ENCODE measurements at places on chromosomes 2 and 18. TPM values are rescaled to one million over a fixed set of nuclear protein-coding genes. Genes with fewer than 3 reads are reported as not detected.
A peak's percentile ranks its signal among the peaks of the same experiment; 100 is the strongest.

MRPS9 gene
- polyA plus RNA-seq: 39.9 TPM

TMEM247 gene
- not detected for polyA plus RNA-seq

DNA sequence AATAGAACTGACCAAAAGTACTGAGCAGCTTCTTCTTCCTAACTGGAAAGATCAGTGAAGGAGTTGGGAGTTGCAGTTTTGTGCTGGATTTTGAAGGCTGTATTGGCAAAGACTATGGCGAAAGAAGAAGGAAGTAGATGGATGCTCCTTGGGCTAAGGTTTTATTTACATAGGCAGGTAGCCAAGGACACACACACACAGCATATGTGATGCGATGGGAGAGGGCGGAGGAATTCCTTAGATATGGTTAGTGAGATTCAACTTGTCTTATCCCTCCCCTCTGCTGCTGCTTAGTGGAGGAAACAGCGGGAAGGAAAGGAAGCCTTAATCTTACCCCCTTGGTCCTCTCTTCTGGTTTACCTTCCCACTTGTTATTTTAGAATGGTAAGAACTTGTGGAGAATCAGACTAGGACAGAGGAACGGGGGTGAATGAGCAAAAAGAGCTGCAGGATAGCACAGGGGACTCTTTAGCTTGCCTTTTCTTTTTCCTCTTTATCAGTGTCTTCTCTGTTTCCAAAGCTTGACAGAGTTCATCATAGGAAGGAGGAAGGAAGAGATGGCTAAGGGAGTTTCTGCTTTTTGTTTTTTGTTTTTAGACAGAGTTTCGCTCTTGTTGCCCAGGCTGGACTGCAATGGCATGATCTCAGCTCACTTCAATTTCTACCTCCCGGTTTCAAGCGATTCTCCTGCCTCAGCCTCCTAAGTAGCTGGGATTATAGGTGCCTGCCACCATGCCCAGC lies 87.9 kb downstream of the OSBPL6 start:
- DNase-seq: peak; percentile 2

HAAO gene
- polyA plus RNA-seq: 32.8 TPM

All from left lung (tissue), 14 donors.